Right lung (tissue), 10 donors: ENCODE measurements at places on chromosomes 6 and 20. TPM values are rescaled to one million over a fixed set of nuclear protein-coding genes. Genes with fewer than 3 reads are reported as not detected.

DNA sequence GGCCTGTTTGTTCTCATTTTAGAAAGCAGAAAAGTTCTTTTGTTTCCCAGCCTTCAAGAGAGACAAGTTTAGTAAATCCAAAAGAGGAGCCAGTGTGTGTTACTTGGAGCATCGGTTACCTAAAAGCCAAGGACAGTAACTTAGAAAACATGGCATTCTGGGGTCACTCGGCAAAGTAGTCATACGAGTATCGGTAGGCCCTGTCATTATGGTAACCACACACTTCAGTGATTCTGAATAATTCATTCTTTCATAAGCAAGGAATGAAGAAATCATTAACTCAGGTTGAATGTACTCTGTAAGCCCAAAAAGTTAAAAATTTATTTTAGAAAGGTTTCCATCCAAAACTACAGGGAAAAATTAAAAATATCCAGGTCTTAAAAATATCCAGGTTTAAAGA is 34.0 kb downstream of the CNKSR3 start:
- no peak for DNase-seq

DNA sequence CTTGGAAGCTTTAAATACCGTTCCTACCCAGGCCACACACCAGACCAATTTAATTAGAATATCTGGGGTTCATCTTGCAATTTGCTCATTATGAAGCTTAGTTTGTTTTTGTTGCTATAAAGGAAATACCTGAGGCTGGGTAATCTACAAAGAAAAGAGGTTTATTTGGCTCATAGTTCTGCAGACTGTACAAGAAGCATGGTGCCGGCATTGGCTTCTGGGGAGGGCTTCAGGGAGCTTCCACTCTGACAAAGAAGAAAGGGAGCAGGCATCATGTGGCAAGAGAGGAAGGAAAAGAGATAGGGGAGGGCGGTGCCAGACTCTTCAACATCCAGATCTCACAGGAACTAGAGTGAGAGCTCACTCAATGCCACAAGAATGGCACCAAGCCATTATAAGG is 73.6 kb downstream of the RNF182 start:
- DNase-seq: no peak

GRCh38 chr20:57020364-57020763 is 246.1 kb downstream of the BMP7 start:
- no peak for DNase-seq

- DNase-seq: no peak
Measured at GRCh38 chr20:61355585-61355984, 103.5 kb downstream of the CDH4 start.

- DNase-seq: no peak
Measured at GRCh38 chr20:4797275-4797674, 75.6 kb downstream of the PRND start.

GRCh38 chr20:63126876-63127699 is 88.8 kb downstream of the YTHDF1 start:
- DNase-seq: no peak

GRCh38 chr6:14058735-14059134 is 58.8 kb upstream of the CD83 start:
- no peak for DNase-seq

DNA sequence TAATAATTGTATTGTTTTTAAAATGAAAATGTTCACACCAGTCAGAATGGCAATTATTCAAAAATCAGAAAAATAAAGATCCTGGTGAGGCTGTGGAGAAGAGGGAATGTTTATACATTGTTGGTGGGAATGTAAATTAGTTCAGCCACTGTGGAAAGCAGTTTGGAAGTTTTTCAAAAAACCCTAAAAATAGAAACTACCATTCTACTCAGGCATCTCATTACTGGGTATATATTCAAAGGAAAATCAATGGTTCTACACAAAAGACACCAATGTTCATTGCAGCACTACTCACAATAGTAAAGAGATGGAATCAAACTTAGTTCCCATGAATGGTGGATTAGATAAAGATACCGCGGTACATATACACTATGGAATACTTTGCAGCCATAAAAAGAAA is 461.5 kb upstream of the ADGRB3 start:
- DNase-seq: no peak

DNA sequence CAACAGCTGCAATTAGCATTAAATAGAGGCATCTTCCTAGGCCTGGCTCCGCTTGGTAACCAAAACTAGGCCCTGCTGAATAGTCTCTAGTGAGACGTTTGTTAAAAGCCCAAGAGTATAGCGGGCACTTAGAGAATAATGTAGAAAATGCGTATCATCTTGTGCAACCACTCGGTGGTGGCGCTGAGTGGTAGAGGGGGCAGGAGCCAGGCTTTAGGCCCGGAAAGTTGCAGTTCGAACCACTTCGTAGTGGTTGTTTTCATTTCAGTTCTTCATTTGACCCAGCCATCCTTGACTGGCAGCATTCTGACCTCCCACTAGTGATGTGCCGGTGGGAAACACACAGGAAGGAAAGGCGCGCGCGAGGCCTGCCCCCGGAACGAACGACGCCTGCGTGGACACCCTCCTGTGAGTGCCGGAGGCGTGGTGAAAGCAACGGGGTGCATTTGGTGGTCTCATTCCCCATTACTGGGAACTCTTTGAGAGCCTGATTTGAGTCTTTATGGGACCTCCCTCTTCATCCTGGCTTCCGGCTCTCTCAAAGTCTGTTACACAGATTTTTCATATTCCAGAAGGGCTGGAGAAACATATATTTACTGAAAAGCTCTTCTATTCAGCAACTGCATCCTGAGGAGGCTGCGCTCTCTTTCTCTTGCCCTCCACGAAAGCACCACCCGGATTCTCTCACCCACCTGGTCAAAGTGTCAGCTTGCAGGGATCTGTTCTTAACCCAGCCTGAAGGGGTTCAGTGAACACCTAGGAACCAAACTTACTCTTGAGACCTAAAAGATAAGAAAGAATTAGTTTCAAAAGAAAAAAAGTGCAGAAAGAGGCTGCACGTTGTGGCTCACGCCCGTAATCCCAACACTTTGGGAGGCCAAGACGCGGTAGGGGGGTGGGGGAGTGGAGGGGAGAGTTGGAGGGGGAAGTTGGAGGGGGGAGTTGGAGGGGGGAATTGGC is 18.2 kb downstream of the GPX5 start:
- peak; percentile 44 for DNase-seq

- no peak for DNase-seq
Measured at GRCh38 chr6:126880964-126881363, 237.5 kb upstream of the RSPO3 start.

GRCh38 chr6:18004256-18004985 is 17.0 kb upstream of the KIF13A start:
- DNase-seq: no peak

- DNase-seq: no peak
Measured at GRCh38 chr20:23710771-23711170, 21.9 kb upstream of the CST4 start.

DNA sequence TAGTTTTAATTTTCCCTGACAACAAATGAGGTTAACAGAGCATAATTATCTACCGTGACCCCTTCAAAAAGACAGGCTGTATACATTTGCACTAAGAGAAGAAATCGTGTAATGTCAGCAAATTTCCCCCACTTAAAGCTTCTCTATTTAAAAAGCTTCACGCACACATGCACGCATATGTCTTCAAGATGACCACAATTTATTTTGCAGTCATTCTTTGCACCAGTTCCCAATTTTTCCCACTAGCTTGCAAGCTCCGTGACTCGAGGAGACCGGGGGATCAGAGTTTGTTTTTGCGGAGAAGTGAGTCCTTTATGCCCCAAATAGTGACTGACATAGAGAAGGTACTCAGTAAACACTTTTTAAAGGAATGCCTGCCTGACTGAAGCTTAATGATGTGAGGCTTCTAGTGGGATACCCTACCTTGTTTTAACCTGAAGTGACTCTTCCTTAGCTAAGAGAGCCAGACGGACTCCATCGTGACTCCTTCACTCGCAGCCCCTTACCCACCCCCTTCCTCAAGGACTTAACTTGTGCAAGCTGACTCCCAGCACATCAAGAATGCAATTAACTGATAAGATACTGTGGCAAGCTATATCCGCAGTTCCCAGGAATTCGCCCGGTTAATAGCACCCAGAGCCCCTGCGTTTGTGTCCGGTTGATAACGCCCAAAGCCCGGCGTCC is 9.3 kb upstream of the NQO2 start:
- DNase-seq: peak; percentile 67

DNA sequence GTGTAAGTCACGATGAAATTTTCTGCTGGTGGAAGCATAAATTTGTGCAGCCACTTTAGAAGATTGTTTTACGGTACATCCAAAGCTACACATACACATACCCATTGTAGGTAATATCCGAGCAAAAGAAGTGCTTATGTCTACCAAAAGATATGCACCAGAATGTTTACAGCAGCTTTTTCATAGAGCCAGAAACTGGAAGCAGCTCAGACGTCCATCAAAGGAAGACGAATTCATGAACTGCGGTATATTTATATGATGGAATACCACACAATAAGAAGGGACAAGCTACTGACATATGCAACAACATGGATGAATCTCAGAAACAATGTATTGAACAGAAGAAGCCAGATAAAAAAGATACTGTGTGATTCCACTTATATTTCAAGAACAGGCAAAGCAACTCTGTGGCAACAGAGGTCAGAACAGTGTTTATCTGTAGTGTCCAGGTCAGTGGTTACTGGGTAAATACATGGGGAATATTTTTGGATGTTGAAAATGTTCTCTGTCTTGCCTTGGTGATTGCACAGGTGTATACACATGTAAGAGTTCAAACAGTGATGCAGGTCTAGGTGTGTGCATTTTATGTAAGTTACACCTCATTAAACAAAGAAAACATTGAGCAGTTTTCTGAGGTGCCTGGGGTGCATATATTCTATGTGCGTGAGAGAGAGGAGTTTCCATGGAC is 51.9 kb upstream of the EXOC2 start:
- DNase-seq: no peak

GRCh38 chr6:168837254-168838036 is 396.5 kb downstream of the SMOC2 start:
- DNase-seq: no peak

- DNase-seq: no peak
Measured at GRCh38 chr20:46811224-46812084, 83.2 kb upstream of the EYA2 start.

GRCh38 chr6:88616380-88616779 is 347.0 kb downstream of the RNGTT start:
- DNase-seq: no peak

GRCh38 chr6:5979650-5980420 is 26.9 kb downstream of the NRN1 start:
- DNase-seq: no peak

- DNase-seq: no peak
Measured at GRCh38 chr6:154408891-154409500, 52.4 kb upstream of the IPCEF1 start.

GRCh38 chr6:35876902-35877301 is 44.0 kb downstream of the SRPK1 start:
- DNase-seq: no peak

DNA sequence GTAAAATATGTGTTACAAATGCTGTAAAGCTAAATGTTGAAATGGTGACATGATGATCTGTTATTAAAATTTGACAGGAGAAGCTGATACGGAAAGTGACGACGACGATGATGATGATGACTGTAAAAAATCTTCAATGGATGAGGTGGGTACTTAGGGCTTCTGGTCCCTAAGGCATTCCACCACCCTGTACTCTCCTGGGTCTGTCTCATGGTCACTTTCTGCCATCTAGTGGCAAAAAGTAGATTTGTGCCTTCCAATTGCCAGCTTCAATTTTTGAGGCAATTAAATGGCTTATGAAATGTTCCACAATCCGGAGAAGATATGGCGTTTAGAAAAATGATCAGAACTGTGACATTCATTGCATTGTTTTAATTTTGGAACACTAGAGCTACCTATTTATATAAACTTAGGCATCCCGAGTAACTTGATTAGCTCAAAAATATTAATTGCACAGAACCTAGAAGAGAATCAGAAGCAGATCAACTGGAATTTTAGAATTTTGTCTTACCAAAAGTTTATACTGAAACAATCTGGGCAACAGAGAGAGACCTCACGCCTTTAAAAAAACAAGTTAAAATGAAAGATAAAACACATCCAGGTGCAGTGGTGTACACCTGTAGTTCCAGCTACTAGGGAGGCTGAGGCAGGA is 346.5 kb upstream of the PLCB4 start:
- DNase-seq: peak; percentile 36

GRCh38 chr6:160978141-160978901 is 13.2 kb upstream of the MAP3K4 start:
- no peak for DNase-seq

DNA sequence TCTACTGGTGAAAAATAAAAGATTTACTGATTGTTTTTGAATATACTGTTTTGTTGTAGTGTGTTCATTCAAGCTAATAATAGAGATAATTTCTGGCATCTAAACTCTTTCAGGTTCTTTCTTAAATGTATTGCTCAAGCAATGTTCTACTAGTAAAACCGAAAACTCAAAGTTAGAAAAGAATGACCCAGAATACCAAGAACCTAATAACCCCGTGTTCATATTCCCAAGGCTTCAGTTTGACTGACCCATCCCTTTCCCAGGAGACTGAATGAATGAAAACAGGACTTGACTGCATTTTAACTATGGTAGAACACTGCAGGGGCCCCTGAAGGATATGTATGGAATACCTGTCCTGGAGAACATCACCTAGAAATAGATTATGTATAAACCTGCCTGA is 375.3 kb downstream of the MAFB start:
- no peak for DNase-seq

DNA sequence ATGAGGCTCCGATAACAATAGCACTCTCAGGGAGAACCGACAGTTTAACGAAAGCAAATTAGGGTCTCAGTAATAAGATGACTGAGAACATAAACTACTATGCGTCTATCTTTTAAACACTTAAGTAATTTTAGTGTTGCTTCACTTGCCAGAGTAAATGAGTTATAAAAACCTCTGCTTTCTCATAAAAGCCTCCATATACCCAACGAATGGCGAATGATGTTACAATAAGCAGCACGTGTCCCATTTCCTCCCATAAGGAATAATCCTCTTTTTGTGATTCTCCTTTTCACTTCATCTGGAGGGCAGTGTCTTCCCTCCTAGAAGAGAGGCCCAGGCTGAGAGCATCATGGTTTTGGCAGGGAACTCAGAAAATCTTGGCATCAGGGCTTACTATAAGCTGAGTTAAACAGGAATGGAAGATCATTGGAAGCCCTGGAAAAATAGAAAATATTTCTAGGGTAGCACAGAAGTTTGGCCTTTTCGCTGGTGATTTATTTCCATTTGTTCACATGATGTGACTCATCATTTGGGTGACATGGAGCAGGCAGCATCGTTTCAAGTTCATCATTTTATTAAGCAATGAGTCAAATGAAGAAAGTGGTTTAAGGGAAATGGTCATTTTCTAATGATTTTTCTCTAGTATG is 255.4 kb downstream of the ATXN1 start:
- peak; percentile 85 for DNase-seq

- DNase-seq: no peak
Measured at GRCh38 chr6:26301638-26302037, 63.4 kb upstream of the BTN3A2 start.

- DNase-seq: no peak
Measured at GRCh38 chr20:62303340-62304226, 786 bp downstream of the ADRM1 start.

PSMB9 gene
- 15.4 TPM for polyA plus RNA-seq

RBL1 gene
- polyA plus RNA-seq: 16.0 TPM

ENPP1 gene
- 1.9 TPM for polyA plus RNA-seq

SOX18 gene
- 13.7 TPM for polyA plus RNA-seq

ARMH2 gene
- 0.29 TPM for polyA plus RNA-seq

NNAT gene
- 44.2 TPM for polyA plus RNA-seq

SYCP2 gene
- polyA plus RNA-seq: 8.4 TPM

DSP gene
- polyA plus RNA-seq: 38.9 TPM

MUC22 gene
- not detected for polyA plus RNA-seq

SLC17A1 gene
- polyA plus RNA-seq: 0.08 TPM

HLA-DRA gene
- polyA plus RNA-seq: 56.3 TPM

GTPBP2 gene
- polyA plus RNA-seq: 61.7 TPM

ANKRD6 gene
- polyA plus RNA-seq: 26.0 TPM

TRIM10 gene
- polyA plus RNA-seq: 0.34 TPM

PRDM13 gene
- not detected for polyA plus RNA-seq

FAM162B gene
- 106 TPM for polyA plus RNA-seq

TMEM14B gene
- 103 TPM for polyA plus RNA-seq
